ENCODE measurements at places on chromosomes 4 and X.

DNA sequence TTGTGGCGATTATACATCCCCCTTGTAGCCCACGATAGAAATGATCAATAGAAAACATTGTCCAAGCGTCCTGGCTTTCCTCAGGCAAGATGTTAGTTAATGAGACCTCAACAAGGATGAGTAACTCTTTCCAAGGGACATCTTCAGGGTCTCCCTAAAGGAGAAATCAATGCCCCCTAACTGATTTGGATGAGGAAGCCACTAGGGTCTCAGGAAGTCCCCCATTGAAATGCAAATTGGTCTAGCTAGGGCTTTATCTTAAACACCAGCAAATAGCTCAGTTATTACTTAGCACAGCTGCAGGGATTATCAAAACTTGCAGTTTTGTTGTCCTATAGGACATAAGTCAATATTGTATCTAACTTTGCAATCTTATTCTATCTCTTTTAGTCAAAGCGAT lies 721.5 kb downstream of the IL1RAPL1 start:
- no peak for DNase-seq

GRCh38 chr4:153185331-153185852 lies 18.9 kb upstream of the TRIM2 start:
- DNase-seq = no peak

DNA sequence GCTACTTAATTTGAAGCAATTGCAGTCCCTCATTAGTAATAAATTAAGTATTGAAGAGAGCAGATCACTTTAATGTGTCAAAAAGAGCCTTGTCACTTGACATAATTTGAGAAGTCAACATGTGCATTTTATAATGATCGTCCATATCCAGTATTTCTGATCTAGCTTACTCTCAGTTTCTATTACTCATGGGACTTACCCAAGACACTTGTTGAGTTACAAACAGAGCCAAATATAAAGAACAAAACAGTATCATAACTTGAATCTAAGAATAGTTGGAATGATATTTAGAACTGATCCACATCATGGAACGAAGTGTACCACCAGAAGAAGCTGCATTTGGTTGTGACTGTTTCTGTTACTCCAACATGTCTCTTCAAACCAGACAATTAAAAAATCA lies 54.7 kb downstream of the SLITRK4 start:
- DNase-seq = no peak

DNA sequence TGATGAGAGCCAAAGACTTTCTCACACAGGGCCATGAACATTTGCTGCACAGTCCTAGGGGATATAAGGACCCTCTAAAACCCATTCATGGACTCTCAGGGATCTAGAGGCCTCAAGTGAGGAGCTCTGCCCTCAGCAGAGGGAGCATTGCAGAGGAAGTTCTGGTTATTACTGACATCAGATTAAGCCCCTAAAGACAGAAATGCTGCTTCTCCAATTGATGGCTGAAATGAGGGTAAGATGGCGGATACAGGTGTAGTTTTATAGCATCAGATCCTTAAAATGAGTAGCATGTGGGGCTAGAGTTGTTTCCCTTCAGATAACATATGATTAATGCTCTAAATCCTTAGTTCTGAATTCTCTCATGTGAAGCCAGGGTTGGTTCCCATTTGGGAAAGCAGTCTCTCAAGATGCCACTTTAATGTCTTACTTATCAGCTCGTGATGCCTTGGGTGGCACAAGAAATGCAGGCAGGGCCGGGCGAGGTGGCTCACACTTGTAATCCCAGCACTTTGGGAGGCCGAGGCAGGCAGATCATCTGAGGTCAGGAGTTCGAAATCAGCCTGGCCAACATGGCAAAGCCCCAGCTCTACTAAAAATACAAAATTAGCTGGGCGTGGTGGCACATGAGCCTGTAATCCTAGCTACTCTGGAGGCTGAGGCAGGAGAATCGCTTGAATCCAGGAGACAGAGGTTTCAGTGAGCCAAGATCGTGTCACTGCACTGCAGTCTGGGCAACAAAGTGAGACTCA lies 7.9 kb downstream of the RHOH start:
- no peak for DNase-seq

GRCh38 chrX:47206316-47206715 lies 12.2 kb upstream of the CDK16 start:
- no peak for DNase-seq

GRCh38 chr4:114783215-114783595 lies 184.6 kb downstream of the UGT8 start:
- DNase-seq = no peak
